ENCODE measurements at places on chromosomes 16 and 17.

DNA sequence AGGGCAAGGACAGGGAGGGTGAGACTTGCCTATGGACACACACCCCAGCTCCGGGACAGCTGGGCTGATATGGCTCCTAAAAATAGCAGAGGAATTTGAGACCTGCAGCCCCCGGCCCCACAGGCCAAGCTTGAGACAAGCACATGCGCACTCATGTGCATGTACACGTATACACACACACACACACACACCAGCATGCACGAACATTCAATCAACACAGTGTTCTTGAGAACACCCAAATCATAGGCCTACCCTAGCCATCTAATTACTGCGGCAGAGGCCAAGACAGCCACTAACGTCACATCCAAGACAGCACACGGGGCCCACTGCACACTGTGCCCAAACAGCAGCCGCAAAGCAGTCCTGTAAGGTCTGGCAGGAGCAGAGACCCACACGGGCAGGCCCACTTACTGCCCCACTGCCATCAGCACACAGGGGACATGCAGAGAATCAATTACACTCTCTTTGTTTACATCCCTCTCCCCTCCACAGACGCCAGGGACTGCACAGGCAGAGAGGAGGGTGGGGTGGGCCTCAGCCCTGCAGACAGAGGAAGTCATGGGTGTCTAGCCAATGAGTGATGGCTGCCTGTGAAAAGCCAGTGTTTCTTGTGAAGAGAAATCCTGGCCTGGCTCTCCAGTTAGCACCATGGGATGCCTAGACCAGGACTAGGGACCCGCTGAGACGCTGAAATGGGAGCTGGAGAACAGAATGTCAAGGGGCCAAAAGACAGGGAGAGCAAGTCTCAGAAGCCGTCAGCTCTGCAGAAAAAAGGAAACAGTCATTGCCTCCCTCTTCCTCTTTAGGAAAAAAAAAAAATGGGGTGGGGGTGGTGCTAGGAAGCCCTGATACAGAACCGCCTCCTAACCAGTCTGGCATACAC lies 39.3 kb downstream of the MYO18A start:
- DNase-seq, result no peak

- no peak for DNase-seq
Observed at GRCh38 chr17:17298108-17298507, 5.1 kb upstream of the NT5M start.

DNA sequence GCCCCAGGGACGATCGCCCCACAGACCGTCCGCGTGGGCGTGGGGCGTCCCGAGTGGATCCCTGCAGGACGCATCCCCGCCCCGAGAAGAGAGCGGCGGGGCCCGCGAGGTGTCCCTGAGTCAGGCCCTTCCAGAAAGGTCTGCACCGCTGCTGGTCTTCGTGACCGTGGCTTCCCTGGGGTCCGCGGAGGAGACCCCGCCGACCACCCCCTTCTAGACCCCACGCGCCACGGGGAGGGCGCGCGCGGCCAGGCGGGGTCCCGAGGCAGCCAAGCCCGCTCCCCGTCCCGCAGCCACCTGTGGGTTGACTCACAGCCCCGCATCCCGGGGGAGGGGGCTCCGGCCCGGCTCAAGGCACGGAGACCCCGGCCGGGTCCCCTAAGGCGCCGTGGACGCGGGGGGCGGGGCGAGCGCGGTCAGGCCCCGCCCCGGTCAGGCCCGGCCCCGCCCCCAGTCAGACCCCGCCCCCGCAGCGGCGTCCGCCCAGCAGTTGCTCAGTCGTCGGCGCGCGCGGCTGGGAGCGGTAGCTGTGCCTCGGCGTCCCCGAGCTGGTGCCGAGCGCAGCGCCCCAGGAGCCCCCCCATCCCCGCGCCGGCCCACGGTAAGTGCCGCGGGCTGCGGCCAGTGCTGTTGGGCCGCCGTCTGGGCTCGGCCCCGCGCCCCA lies at the start of gene BAIAP3:
Gene BAIAP3, plus strand, starts transcription at position 497 of the 664 bp plus-strand sequence. CDS start 4,905 bp downstream, outside the sequence.
- DNase-seq, result no peak

- no peak for DNase-seq
Observed at GRCh38 chr17:33811004-33811760, 443.9 kb upstream of the CCL2 start.

DNA sequence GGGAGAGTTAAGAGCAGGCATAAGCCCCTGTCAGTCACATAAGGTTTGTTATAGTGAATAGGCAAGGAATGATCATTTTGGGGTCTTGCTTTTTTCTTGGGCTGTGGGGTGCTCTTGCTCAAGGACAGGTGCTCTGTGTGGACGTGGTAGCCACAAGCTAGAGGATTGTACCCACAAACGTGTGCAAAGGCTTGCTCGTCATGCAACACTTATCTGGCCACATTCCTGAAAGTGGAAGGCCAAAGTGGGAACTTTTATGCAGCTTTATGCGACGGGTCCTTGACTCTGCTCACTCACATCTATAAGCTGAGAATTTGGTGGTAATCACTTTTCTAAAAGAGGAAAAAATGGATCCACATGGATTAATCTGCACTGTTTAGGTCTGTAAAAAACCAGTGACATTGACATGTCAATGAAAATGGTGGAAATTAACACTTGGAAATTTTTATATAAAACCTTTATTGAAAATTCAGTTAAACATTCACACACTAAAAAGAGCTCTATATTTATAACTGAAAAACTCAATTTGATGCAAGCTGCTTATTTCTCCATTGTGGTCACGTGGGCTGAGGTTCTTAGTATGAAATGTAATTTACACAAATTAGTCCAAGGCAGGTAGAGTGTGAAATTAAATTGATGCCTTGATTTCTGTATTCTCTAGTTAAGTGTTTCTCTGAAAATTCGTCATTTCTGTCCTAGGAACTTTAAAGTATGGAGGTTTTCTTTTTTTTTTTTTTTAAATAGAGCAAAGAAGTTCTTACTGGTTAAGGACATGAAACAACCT lies 162.3 kb downstream of the MSI2 start:
- no peak for DNase-seq

GRCh38 chr16:2739625-2740430 lies 12.6 kb upstream of the SRRM2 start:
- no peak for DNase-seq

DNA sequence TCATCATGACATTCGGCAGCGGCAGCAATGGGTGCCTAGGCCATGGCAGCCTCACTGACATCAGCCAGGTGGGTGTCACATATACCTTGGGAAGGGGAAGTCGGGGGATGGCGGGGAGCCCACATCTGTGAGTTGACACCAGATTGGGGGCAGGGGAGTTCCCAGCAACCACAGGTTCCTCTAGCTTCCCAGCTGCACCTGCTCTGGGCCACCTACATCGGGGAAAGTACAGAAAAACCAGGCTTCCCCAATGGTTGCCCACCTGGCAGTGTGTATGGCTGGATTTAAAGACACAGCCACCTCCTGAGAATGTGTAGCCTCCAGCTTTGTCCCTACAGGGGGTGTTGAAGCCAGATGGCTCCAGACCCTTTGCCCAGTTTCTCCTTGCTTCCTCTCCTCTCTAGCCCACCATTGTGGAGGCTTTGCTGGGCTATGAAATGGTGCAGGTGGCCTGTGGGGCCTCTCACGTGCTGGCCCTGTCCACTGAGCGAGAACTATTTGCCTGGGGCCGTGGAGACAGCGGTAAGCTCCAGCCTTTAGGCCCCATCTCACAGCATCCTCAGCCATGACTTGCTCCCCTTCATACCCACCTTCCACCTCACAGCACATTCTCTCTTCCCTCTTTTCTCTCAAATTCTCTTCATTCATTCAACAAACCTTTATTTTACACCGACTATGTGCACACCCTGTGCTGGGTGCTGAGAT lies 5.0 kb upstream of the TRAF4 start:
- no peak for DNase-seq

DNA sequence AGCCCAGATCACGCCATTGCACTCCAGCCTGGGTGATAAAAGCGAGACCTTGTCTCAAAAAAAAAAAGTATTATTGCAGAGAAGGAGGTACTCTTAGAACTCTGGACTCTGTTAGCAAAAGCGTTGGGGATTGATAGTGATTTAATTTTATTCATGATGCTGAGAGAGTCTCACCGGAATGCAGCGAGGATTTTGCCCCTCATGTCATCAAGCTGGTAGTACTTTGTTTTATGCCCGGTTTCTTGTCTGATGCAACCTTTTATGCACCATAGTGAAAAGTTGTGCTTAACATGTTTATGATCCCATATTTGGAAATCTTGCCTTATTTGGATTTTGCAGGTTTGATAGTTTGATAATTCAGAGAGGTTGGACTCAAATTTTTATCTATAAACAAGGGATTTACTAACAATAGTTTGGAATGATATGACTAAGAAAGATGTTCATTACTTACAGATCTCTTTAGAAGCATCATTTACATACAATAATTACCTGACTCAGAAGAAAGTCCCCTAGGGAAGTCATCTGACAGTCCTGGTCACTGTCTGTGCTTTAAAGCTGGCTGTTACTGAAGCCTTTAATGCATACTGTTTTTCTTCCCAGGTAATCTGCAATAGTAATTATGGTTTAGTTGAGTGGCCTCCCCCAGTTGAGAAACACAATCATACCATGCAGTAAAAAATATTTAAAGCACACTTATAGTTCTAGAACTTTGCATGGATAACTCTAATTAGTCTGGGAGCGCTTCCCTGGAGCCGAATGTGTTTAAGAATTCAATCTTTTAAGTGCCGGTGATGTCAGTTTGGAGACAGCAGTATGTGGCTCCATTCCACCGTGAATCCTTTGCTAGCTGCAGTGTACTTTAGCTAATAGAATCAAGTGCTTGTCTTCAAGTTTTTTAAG lies 120.9 kb downstream of the PRKCA start:
- DNase-seq, result no peak

- DNase-seq, result no peak
Observed at GRCh38 chr17:49521088-49521450, 26.0 kb downstream of the NGFR start.

DNA sequence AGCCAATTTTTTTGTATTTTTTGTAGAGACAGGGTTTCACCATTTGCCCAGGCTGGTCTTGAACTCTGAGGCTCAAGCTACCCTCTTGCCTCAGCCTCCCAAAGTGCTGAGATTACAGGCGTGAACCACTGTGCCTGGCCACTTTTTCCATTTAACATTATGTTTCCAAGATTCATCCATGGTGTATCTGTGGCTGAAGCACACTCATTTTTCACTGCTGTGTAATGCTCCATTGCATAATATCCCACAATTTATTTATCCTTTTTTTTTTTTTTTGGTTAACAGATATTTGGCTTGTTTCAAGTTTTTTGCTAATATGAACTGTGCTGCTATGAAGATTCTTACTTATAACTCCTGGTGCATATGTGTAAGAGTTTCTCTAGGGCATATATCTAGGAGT lies 1.9 kb upstream of the NUP93 start:
- no peak for DNase-seq

- no peak for DNase-seq
Observed at GRCh38 chr17:80950466-80951120, 41.0 kb upstream of the CHMP6 start.

DNA sequence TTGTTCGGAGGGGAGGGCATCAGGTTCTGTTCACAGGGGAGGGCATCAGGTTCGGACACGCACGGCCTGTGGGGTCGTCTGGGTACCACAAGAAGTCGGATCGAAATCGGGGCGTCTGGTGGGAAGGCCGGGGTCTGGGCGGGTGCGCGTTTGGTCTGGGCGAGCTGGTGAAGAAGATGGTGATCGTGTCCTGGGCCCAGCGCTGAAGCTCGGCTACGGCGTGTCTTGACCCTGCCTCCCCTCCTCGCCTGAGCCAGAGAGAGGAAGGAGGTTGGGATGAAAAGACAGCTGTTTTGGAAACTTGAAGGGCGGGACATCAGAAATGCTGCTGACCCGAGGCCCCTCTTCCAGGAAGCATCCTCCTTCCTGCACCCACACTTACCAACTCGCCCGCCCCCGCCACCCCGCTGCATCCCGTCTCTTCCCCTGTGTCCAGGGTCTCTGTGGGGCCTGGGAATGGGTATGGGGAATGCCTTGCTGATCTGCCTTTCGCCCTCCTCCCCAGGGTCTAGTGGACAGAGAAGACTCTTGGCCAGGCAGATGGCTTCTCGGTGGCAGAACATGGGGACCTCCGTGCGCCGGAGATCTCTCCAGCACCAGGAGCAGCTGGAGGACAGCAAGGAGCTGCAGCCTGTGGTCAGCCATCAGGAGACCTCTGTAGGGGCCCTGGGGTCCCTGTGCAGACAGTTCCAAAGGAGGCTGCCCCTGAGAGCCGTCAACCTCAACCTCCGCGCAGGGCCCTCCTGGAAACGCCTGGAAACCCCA lies 498 bp downstream of the PIMREG start:
- no peak for DNase-seq

DNA sequence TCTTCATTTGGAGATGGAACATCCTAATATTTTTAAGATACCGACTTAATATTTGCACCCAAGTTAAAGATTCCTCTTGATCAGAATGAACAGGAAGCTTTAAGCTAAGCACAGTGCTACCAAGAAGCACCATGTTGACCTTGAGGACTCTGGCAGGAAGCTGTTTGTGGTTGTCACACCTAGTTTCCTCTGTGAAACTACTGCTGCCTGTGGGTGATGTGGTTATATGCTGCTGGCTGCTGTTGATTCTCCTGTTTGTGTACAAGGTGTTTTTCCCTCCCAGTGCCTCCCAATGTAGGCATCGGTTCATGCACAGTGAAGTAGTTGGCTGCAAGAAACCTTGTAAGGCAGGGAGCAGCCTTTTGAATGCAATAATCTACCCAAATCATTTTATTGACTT lies 23.4 kb downstream of the RBL2 start:
- DNase-seq, result no peak
